ENCODE measurements at places on chromosomes 13 and 19. TPM values are rescaled to one million over a fixed set of nuclear protein-coding genes. Genes with fewer than 3 reads are reported as not detected.

DNA sequence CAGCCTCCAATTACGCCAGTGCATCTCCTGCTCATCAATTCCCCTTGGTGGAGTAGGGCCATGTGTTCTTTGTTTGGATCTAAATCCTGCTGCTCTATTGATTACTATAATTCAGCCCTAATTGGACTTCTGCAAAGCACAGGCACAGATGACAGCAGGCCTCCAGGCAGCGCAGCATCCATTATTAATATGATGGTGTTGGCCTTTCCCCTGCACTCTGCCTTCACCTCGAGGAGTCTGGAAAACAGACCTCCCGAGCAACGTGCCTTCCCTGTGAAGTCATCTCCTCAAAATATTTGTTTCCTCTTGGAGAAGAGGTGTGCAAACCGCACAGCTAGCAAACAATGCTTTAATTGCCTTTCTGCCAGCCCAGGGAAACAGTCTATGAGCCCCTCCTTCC is 92.5 kb downstream of the UQCRFS1 start:
- DNase-seq: no peak
- no peaks in the 10 kb centered on the region for H3K27me3 ChIP-seq
- H3K4me3 ChIP-seq: no peak overlapping the region
- no peak overlapping the region for H3K27ac ChIP-seq
- no peaks in the 10 kb centered on the region for H3K4me1 ChIP-seq

DNA sequence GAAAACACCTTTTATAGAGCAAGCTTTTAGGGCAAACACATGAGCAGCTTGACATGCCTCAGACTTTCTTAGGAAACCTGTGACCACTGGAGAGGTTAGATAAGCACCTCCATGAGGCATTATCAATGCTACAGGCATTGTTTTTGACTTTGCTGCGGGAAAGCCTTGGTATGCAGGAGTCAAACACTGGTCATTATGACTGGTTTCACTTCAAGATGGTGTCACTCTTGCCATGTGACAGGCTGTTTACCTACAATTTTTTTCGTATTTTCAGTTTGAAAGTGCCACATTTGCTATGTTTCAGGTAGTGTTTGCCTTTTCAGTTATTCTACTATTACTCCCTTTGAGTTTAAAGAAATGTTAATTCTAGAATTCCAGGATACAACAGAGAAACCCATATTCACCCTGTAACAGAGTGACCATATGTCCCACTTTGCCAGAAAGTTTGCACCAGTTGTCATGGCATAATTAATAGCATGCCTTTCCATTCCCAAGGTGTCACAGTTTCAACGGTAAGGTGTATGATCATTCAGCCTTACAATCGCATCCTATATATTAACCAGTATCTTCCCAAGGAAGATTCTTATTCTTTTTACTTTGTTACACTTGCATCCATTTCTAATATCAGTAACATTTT is 33.0 kb downstream of the USP12 start:
- no peaks in the 10 kb centered on the region for H3K27me3 ChIP-seq
- peaks cover 27% of the 10 kb centered on the region for H3K4me1 ChIP-seq
- H3K27ac ChIP-seq: no peak overlapping the region
- H3K36me3 ChIP-seq: 0 out of 3 replicates have a peak, but pooled peaks cover 2% of the 10 kb centered on the region
- no peak for DNase-seq

DNA sequence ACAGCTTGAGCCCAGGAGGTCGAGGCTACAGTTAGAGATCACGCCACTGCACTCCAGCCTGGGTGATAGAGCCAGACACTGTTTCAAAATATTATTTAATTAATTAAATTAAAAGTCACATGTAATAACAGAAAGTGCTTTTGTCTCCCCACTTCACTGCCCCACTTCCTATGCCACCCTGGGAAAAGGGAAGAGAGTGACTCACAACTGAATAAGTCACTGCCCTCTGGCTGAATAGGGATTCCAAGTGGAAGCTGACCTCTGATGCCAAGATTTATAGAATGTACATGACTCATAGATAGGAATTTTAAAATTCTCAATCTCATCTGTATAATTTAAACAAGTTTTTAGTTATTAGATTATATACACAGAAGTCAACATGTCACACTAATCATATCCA is 22.2 kb upstream of the ERVV-1 start:
- H3K27ac ChIP-seq: no peak overlapping the region

DNA sequence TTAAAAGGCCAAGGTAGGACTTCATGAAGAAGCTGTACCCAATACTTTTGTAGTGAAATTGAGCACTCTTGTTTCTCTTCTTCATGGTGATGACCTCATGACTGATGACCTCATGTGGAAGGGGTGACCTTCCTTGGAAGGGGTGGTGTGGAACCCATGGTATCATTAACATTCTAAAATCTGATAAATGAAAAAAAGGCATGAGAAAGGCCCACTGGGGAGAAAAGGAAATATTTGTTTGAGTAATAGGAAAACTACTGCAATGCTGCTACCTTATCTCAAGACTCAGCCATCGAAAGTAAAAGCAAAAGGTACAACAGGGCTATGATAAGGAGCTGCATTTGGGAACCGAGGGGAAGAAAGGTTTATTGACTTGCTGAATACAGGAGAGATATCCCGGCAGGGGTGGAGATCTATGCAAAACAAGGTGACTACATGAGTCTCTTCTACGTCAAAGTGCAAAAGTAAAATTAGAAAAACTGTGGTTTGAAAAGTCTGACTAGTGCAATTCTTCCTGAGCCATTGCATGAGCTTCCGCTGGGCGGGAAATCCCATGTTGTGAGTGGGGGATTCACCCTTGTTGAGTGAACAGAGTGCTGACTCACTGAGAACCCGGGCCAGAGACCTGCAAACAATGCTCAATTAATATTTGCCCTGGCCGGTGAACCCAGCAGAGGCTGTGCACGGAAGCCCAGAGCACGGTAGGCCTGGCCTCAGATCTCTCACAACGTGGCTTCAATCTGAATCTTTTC is 138.9 kb upstream of the RFC3 start:
- H3K27me3 ChIP-seq: no peaks in the 10 kb centered on the region
- no peaks in the 10 kb centered on the region for H3K36me3 ChIP-seq
- H3K27ac ChIP-seq: peak overlapping the region; percentile 99
- H3K4me1 ChIP-seq: peaks cover 85% of the 10 kb centered on the region
- peak overlapping the region; percentile 26 for H3K4me3 ChIP-seq
- peak; percentile 97 for DNase-seq

DNA sequence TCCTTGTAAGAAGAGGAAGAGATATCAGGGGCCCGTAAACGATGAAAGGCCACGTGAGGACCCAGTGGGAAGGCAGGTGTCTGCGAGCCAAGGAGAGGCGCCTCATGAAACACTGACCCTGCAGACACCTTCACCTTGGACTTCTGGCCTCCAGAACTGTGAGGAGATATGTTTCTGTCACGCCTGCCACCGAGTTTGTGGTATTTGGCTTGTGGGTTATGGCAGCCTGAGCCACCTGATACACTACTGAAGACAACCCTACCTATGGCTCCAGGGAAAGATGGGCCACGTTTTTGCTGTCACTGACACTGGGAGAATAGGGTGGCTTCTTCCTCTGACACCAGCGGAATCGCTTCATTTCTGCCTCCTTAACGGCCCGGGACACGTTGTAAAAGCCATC is 217.5 kb upstream of the MAB21L1 start:
- H3K36me3 ChIP-seq: no peaks in the 10 kb centered on the region
- peaks cover 7% of the 10 kb centered on the region for H3K4me1 ChIP-seq
- no peak overlapping the region for H3K27ac ChIP-seq
- H3K4me3 ChIP-seq: no peak overlapping the region

GRCh38 chr13:42999491-42999890 is 7.5 kb upstream of the EPSTI1 start:
- no peak for DNase-seq
- no peak overlapping the region for H3K4me3 ChIP-seq
- H3K27me3 ChIP-seq: no peaks in the 10 kb centered on the region

GRCh38 chr19:41278478-41278877 is 14.3 kb downstream of the HNRNPUL1 start:
- H3K4me1 ChIP-seq: no peaks in the 10 kb centered on the region
- no peak overlapping the region for H3K4me3 ChIP-seq
- no peaks in the 10 kb centered on the region for H3K27me3 ChIP-seq
- no peak overlapping the region for H3K27ac ChIP-seq
- H3K36me3 ChIP-seq: peaks cover 43% of the 10 kb centered on the region
- DNase-seq: no peak

DNA sequence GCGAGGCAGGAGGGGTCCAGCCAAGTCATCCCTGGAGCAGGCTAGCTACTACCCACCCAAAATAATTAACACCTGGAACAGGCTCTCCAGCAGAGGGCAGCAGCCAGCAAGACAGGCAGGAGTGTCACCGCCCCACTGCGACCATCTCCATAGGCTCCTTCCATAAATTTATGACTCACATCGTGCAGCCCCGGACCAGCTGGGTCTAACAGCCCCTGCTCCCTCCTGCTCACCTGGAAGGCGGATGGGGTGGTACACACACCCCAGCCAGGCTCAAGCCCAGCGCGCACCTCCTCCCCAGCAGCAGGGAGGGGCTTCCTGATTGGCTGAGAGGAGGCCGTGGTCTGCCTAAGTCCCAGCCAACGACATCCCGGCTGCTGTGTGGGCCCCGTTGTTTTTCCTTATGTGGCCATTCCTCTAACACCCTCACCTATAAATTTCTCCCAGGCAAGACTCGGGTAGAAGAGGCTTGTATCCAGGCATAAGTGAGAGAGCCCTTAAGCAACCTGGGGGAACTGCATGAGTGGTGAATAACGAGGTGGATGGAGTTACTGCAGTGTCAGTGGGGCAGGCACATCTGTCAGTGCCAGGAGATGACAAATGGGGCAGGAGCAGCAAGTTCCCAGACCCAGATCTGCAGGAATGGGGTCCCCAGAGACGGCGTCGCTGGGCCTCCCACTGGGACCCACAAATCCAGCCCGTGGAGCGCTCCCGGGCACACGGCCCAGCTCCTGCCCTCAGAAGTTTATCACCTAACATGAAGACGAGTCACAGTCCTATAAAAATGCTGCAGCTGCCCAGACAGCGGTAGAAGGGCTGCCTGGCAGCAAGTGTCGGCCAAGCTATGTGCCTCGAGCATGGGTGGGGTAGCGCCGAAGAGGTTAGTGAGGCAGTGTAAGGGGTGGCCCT is 43.1 kb downstream of the CEBPG start:
- no peaks in the 10 kb centered on the region for H3K36me3 ChIP-seq
- H3K4me1 ChIP-seq: peaks cover 8% of the 10 kb centered on the region
- peak; percentile 44 for DNase-seq
- no peak overlapping the region for H3K27ac ChIP-seq

DNA sequence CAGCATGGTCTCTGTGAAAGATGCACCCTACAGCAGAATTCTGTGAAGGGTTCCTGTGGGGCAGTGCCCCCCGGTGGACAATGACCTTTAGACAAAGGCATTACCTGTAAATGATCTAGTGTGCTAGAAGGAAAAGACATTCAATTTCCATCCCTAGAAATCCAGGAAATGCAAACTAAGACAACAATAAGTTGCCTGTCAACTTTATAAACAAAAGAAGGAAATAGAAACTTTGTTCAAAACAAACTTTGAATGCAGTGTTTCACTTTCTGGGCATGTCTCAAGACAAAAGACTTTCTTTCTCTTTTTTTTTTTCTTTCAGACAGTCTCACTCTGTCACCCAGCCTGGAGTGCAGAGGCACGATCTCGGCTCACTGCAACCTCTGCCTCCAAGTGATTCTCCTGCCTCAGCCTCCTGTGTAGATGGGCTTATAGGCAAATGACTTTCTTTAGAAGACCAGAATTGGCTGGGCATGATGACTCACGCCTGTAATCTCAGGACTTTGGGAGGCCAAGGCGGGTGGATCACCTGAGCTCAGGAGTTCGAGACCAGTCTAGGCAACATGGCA is 15.5 kb downstream of the TEX101 start:
- DNase-seq: no peak
- no peaks in the 10 kb centered on the region for H3K36me3 ChIP-seq
- no peaks in the 10 kb centered on the region for H3K4me1 ChIP-seq
- H3K4me3 ChIP-seq: no peak overlapping the region

The ZNF546 gene
- 4.1 TPM for total RNA-seq

The FCAR gene
- total RNA-seq: not detected

The TIMM50 gene
- total RNA-seq: 91.1 TPM

The VWA8 gene
- 17.3 TPM for total RNA-seq

The MBD3L3 gene
- not detected for total RNA-seq

The VSTM2B gene
- not detected for total RNA-seq

The IGFL2 gene
- not detected for total RNA-seq

Measured in HepG2 (cell line).